ENCODE measurements at places on chromosomes 3 and 15. TPM values are rescaled to one million over a fixed set of nuclear protein-coding genes. Genes with fewer than 3 reads are reported as not detected.

Gene NPAP1
- total RNA-seq: not detected

Gene C15orf39
- total RNA-seq: 17.5 TPM

Gene ARRDC4
- 0.66 TPM for total RNA-seq

Gene STRC
- total RNA-seq: 2.6 TPM

Gene IQCF5
- not detected for total RNA-seq

Gene FILIP1L
- 0.08 TPM for total RNA-seq

Gene GOLGA6B
- 1.1 TPM for total RNA-seq
